ENCODE measurements at places on chromosomes 1 and 21.

DNA sequence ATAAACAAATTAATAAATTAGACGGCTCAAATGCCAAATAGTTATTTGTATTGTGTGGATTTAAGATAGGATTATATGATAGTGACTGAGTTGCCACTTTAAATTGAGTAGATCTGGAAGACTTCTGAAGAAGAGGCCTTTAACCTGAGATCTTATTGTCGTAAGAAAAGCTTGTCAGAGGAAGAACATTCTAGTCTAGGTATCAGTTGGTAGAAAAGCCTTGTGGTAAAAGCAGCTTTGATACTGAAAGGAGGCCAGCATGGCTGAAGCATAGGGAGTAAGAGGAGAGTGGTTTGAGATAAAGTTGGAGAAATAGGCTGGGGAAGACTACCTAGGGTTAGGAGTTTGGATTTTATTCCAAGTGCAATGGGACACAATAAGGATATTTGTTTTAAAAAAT lies 29.1 kb downstream of the SLC30A7 start:
- DNase-seq, result no peak

GRCh38 chr1:39131940-39132339 lies 72.6 kb upstream of the MACF1 start:
- DNase-seq, result no peak

DNA sequence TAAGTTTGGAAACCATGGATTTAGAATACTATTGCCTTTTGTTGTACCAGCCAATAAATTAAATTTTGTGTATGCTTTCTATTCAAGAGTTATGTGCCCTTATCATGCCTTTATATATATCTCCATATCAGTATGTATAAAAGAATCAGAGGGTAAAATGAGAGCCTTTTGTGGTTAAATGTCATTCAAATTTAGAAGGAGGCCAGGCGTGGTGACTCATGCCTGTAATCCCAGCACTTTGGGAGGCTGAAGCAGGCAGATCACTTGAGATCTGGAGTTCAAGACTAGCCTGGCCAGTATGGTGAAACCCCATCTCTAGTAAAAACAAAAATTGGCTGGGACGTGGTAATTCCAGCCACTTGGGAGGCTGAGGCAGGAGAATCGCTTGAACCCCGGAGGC lies 88.9 kb downstream of the XPR1 start:
- DNase-seq, result no peak

- DNase-seq, result no peak
These were observed 524.8 kb downstream of the PTPRC start for GRCh38 chr1:199163670-199164069.

GRCh38 chr21:43961382-43961909 lies 50.7 kb upstream of the TRAPPC10 start:
- DNase-seq, result no peak

GRCh38 chr1:91601554-91602376 lies 101.1 kb downstream of the CDC7 start:
- DNase-seq, result no peak

DNA sequence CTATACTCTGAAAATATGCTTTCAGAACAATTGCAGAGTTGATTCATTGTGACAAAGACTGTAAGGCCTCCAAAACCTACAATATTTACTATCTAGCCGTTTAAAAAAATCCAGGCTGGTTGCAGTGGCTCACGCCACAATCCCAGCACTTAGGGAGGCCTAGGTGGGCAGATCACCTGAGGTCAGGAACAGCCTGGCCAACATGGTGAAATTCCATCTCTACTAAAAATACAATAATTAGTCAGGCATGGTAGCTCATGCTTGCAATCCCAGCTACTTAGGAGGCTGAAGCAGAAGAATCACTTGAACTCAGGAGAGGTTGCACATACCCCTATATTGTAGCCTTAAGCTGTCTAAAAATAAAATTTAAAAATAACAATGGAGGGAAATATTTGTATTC lies 5.3 kb upstream of the TFF2 start:
- DNase-seq, result no peak

- no peak for DNase-seq
These were observed 18.9 kb downstream of the NECAP2 start for GRCh38 chr1:16459352-16459925.

DNA sequence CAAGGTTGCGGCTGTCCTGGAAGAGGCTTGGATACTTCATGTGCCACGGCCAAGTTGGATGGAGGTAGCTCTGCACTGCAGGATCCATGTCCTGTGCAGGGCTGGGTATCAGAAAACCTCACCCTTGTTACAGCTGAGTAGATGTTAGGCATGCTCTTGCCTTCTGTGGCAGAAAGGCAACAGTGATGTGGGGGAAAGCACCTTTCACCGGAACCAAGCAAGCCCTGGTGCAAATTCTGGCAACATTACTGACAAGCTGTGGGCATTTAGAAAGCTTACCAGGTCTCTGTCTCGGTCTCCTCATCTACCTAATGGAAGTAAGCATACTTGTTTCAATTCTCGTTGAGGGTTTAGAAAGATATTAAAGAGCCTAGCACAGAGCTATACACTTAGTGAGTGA lies 14.5 kb upstream of the CDCA8 start:
- DNase-seq, result no peak

DNA sequence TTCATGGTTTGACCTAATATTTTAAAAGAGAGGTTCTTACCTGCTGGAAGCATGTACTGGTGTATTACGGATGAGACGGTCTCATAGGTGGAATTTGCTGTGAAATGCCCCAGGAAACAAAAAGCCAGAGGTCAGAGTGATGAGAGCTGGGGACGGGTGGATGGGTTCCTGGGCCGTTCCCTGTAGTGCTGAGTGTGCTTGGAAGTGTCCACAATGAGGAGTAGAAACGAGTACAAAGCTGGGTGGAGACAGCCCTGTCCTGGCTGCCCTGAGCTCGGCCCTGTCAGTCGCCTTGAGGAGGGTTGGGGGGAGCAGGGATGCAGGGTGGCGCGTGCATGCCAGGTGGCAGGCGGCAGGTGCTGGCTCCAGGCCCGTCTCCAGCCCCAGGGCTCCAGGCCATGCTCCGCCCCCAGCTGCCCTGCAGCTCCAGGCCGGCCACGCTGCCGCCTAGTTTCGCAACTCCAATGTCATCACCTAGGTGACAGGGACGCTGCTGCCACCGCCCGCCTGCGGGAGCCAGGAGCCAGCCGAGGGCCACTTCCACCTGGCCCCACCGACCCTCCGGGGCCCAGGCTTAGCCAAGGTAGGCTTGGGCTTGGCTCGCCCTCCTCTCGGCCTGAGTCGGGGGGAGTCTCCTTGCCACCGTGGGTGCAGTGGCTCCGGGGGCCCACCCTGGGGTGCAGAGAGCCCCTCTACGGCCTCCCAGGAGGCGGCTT lies 16.4 kb downstream of the TP73 start:
- DNase-seq, result no peak

- DNase-seq, result no peak
These were observed 94.0 kb upstream of the KCND3 start for GRCh38 chr1:112083487-112083886.

DNA sequence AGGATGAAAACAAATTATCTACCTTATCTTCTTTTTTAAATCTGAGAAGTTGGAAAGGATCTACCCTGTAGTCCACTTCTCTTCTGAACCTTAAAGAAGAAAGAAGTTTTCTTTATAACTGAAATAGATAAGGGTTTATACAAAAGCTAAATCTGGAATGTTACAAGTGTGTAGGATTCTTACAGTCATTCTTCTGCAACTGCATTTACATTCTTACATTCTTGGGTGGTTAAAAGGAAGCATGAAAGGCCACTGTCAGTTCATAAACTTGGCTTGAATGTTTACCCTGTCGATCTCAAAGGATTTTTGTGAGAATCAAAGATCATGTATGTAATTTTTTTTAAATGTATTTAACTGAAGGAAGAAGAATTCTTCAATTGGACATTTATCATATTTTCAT lies 142.1 kb upstream of the BRINP3 start:
- no peak for DNase-seq

DNA sequence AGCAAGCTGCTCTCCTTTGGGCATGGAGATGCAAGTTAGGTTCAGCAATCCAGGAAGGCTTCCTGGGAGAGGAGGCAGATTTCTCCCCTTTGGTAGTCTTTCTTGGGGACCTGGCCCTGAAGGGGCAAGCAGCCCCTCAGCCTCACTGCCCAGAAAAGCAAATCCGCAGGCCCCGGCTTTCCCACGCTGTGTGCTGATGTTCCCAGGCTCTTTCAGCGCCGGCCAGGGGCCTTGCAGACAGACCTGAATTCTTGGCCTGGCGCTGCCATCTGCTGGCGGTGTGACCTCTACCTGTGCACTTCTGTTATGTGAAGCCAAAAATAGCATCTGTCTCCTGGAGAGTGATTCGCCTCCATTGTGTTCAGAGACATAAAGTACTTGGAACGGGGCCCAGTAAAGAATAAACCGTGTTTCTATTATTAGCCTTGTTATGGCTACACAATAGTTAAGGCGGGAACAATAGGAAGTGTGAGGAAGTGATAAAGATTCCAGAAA lies 64.8 kb downstream of the ALPL start:
- DNase-seq, result no peak

- DNase-seq, result no peak
These were observed 40.4 kb upstream of the GADD45A start for GRCh38 chr1:67644566-67644965.

DNA sequence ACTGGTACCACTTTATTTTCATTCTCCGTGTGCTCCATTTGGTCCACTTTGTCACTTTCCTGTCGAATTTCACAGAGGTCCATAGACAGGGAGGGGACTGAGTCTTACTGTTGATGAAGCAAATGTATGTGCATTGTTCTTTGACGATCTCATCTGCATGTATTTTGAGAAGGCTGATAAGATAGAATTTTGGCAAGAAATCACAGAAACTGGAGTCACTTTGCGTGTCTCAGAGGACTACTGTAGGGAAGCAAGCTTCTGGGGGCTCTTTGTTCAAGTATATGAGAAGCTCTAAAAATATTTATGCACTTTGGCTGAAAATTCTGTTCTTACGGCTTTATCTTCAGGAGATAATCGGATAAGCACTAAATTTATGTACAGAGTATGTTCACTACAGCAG lies 78.1 kb downstream of the PCBP3 start:
- DNase-seq, result no peak

DNA sequence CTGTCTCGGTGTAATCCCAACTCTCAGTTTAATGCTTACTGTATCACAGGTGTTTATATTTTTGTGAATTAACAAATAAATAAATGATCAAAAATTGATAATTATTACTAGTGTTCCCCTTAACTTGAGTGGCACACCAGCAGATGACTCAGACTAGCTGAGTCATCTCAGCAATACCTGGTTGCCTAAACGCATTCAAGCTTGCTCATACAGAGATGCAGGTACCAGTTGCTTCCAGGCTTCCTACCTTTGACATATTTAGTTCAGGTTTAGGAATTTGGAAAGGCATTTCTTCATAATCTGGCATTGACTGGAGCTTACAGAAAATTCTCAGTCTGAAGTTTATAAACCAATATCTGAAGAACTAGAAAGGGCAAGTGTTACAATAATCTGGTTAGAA lies 78.9 kb upstream of the LMO4 start:
- no peak for DNase-seq

DNA sequence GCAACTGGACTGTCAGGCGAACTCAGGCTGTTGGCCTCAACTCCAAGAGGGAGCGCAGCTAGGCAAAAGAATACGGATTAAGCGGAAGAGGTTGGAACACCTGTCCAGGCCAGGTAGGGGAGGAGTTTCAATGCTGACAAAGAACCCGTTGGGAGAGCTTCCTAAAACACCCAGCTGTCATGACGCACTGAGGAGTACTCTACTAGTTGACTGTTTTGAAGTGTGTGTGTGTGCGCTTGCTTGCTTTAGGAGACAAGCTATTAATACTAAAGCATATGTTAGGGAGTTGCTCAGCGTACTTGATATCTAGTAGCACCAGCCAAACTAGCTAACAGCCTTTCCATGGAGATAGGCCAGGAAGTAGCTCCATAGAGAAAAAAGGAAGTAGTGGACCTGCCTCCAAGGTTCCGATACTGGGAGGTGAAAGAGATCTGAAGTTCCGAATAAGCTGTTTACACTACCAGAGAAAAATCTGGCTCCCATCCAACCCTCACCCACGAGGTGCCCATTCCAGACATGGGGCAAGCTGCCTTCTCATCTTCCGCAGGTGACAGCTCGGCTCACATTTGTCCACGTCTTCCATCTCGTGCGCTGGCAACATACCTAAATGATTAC lies 974 bp upstream of the FNBP1L start:
- DNase-seq, result no peak

GRCh38 chr1:116842654-116843053 lies 67.1 kb upstream of the PTGFRN start:
- no peak for DNase-seq

DNA sequence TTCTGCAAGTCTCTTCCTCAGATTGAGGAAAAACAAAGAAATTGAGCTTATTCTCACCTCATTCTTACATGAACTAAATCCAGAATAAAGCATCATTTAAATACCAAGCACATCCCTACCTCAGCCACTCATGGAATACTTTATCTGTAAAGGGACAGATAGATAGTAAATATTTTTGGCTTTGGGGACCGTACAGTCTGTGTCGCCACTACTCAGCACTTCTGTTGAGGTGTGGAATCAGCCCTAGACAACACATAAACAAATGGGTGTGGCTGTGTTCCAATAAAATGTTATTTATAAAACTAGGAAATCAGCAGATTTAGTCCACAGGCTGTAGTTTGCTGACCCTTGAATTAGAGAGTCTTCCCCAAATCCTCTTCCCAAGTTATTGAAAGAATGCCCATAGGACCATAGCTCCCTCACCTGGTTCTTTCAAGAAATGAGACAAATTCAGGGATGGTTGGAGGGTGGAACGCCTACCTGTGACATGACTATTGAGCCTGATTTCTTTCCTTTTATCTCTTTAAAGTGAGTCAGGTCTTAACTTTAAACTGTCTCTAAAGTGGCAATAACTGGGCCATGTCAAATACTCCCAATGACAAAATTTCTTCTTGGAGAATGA lies 878.5 kb downstream of the USP25 start:
- no peak for DNase-seq

- DNase-seq, result no peak
These were observed 60.1 kb downstream of the EPB41 start for GRCh38 chr1:28974432-28974831.

DNA sequence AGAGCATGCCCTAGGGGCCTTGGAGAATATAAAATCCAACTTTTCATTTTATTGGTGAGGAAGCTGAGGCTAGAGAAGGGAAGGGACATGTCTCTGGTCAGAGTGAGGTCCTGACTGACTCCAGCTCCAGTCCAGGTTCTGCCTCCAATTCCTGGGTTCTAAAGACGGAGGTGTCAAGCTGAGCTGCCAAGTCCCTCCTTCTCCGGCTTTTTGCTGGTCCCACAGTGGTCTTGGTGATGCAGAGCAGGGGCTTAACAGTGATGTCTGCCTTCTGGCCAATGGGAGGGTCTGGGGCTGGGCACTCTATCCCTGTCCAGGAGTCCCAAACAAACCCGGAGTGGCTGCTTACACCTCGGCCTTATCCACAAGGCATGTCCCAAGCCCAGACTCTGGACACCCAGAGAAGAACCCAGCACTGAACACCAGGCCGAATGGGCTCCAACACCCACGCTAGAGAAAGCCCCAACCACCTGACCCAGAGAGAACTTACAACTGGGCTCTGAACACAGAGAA lies 104.8 kb downstream of the EBNA1BP2 start:
- DNase-seq, result no peak

DNA sequence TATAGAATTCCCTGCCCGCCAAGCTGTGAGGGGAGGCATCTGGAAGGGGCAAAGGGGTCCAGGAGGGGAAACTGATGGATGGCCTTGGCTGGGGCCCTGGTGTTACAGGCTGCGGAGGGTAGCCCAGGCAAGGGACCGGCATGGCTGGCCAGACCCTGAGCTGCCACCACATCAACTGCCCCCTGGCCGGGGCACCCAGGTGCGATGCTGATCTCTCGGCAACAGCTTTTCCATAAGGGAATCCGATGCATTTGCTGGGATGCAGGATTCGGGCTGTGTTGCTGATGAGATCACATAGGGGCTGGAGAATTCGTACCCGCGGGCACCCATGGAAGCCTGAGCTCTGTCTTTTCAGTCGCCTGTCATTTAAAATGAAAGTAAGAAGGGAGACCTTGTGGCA lies 73.7 kb downstream of the PRDM16 start:
- no peak for DNase-seq
